Stimulated activated CD4-positive, alpha-beta T cell treated with anti-CD3 and anti-CD28 coated beads, Interleukin-4, amount 100 ng/mL, for 48 hours (primary cell): ENCODE measurements at places on chromosomes 13 and 19.

GRCh38 chr13:35882722-35883497 is 248.3 kb downstream of the DCLK1 start:
- DNase-seq = no peak

GRCh38 chr19:49427855-49428546 is 2.8 kb downstream of the GFY start:
- no peak for DNase-seq

DNA sequence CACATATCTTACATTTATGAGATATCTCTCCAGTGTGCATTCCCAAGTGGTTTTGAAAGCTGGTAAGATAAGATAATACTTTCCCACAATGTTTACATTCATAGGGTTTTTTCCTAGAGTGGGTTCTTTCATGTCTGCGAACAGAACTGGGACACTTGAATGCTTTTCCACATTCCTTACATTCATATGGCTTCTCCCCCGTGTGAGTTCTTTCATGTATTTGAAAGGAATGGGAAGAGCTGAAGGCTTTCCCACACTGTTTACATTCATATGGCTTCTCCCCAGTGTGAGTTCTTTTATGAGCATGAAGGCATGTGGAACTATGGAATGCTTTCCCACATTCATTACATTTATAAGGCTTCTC is 19.7 kb downstream of the ZNF433 start:
- DNase-seq = no peak

- DNase-seq = no peak
Observed at GRCh38 chr13:92574499-92574898, 652.1 kb upstream of the GPC6 start.

DNA sequence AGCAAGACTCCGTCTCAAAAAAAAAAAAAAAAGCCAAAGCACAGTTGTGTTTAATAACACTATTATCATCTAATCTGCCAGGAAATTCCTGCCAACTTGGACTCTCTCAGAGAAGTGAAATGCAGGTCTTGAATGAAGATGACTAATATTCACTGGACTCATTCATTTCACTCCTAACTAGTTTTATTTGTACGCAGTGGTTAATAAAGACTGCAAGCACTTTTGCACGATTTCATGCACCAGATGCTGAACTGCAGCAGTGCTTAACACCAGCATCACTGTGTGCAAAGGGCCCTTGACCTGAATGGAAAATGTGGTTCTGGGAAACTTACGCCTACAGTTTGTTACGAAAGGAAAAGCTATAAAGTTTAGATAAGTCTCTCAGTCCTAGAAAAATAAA is 63.3 kb downstream of the DHRS12 start:
- DNase-seq = no peak

DNA sequence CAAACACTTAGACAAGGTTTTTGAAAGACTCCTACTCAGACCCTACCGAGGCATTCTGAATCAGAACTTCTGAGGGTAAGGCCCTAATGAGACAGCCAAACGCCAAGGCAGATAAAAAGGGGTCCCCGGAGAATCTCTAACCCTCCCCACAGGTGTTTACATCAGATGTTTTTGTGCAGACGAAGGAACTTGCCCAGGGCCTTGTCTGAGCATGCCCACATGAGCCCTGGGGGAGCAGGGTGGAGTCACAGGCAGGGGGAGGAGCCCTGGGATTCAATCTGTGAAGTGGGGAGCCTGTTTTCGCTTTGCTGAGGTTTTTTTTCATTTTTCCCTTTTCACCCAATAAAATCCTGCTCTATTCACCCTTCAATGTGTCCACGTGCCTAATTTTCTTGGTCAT is 61.6 kb upstream of the MED4 start:
- DNase-seq = peak; percentile 64

DNA sequence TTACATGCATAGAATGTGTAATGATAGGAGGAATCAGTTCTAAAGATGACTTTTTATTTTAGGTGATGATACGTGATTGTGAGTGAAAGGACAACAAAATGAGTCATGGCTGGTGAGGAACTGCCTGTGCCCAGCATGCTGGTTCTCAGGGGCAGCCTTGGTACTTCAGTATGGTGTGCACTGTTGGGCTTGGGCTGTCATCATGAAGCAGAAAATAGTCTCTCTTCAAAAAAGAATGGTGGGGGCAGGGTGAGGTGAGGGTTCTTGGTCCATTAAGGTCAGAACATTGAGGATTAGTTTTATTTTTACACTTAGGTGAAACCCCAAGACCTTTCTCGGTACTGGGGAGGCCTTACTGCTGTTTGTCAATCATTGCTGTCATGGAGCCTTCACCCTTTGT is 309.5 kb downstream of the MTUS2 start:
- DNase-seq = no peak

GRCh38 chr19:8352134-8352827 is 9.2 kb upstream of the KANK3 start:
- no peak for DNase-seq

DNA sequence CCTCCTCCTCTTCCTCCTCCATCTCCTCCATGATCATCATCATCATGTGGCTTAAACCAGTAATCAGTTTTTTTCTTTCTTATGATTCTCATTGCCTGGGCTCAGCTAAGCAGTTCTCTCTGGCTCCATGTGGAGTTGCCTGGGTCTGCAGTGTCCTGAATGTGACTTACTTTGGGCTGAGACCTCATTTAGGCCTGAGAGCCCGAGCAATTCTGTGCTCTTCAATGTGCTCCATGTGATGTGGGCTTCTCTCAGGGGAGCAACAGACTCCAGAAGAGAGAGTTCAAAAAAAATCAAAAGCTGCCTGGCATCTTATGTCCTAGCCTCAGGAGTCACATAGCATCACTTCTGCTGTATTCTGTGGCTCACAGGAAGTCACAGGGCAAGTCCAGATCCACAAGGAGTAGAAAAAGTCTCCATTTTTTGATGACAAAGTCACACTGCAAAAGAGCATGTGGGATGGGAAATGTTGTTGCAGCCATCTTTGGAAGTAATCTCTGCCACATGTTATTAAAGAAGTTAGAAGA is 128.7 kb downstream of the MAB21L1 start:
- DNase-seq = no peak

DNA sequence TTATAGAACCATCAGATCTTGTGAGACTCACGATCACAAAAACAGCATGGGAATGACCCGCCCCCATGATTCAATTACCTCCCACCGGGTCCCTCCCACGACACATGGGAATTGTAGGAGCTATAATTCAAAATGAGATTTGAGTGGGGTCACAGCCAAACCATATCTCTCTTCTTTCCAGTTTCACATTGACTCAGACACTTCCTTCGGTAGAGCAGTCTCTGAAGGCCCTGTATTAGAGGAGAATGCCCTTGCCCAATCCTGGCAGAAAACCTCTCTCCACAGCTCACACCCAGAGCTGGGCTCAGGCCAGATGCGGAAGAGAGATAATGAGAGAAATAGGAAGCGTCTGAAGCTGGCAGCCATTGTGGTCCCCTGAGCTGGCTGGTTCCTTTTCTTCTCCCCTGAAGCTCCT is 72.4 kb upstream of the CLDN10 start:
- DNase-seq = peak; percentile 43

- no peak for DNase-seq
Observed at GRCh38 chr19:1410136-1410786, 2.9 kb downstream of the DAZAP1 start.

DNA sequence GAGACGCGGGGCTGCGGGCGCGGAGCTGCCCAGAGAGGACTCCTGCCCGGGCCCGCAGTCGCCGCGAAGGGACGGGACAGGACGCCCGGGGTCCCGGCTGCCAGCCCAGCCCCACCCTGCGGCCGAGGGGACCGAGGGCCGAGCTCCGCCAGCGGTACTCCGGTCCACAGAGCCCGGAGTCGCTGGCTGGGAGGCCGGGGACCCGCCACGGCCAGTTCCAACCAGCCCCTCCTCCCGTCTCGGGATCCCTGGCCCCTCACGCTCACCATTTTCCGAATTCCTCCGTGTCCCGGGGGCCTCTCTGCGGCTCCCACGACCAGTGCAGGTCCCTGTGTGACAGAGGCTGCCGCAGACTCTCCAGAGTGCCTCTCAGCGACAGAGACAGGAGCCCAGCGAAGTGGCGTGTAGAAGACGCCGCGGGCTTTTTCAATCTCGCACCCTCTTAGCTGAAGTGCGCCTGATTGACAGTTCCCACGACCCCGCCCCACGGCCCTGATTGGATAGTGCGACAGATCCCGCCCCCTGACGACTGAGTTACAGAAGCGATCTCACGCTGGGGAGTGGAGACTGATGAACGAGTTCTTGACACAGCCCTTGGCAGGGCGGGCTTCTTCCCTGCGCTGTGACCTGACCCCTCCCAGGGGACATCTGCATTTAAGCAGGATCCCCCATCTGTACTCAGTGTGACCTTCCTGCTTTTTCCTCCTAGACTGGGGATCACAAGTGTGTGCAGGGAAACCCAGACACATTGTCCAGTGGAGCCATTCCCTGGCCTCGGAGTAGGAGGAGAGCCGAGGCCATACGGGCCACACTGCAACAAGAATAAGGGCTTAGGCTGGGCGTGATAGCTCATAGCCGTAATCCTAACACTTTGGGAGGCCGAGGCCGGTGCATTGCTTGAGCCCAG is 44.0 kb downstream of the ZNF823 start:
- peak; percentile 84 for DNase-seq
